ENCODE measurements at places on chromosomes 3 and 15.

DNA sequence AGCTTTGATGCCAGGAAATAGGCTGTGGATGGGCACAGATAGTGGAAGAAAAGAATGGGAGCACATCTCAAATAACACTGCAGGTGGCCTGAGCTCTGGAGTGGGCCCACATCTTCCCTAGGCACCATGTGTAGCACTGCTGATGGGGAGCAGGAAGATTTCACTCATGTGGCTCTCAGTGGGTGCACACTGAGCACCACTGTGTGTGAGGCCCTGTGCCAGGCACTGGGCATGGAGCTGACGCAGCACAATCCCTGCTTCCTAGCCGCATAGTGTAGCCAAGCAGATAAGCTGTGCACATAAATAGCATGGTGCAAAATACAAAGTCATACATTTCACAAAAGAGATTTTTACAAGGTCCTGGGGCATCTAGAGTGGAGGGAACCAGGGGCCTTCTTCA, 101.6 kb downstream of the MOBP start:
- no peak for DNase-seq

DNA sequence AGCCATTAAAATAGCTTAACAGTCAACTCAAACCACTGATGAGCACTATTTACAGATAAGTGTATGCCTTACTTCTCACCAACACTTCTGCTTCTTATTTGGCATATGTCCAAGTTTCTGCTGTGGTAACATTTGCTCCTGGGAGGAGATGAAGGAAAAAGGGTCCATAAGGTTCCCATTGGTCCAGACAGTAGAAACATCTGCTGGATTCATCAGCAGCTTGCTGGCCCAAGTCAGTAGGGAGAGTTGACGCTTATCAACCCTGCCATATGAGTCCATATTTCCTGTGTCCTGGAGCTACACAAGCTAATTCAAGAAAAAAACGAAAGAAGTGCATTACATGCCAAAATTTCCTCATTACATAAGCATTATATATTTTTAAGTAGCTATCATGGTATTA, 824.5 kb downstream of the CADM2 start:
- no peak for DNase-seq

- no peak for DNase-seq
Observed at GRCh38 chr3:26596335-26596734, 26.2 kb upstream of the LRRC3B start.

GRCh38 chr3:55512571-55513343, 25.7 kb upstream of the WNT5A start:
- no peak for DNase-seq

DNA sequence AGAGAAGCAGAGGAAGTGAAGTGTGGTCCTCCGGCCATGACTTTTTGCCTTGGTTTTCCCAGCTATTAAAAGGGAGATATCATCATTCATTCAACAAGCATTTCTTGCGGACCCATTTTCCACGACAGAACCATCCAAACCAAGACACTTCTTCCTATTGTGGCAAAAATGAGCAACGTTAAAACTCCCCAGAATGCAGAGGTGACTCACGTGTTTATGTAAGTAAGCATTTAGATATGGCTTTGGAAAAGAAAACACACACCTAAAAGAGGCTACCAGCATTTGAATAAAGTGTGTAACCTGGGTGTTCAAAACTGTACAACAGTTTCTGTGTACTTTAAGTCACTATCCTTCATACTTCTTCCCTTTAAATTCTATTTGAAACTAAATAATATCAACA, 181.3 kb downstream of the RORA start:
- no peak for DNase-seq

GRCh38 chr15:90872486-90873184, 4.2 kb downstream of the FURIN start:
- no peak for DNase-seq

DNA sequence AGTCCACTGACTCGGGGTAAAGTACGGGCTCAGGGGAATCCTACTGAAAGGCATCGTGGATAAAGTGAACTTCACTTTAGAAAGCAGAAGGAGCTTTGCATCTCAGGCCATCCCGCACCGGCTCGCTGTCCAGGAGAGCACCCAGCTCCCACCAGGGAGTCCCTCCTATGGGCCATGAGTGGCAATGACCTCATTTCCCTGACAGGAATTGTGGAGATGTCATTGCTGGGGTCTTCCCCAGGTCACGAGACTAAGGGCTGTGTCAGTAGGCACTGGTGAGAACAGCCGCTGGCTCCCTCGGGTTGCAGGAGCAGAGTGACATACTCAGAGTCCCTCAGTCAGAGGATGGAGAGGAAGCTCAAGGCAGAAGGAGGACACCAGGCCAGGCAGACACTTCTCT, 97.3 kb downstream of the XXYLT1 start:
- DNase-seq = no peak

- no peak for DNase-seq
Observed at GRCh38 chr15:60137711-60138396, 133.7 kb downstream of the FOXB1 start.

DNA sequence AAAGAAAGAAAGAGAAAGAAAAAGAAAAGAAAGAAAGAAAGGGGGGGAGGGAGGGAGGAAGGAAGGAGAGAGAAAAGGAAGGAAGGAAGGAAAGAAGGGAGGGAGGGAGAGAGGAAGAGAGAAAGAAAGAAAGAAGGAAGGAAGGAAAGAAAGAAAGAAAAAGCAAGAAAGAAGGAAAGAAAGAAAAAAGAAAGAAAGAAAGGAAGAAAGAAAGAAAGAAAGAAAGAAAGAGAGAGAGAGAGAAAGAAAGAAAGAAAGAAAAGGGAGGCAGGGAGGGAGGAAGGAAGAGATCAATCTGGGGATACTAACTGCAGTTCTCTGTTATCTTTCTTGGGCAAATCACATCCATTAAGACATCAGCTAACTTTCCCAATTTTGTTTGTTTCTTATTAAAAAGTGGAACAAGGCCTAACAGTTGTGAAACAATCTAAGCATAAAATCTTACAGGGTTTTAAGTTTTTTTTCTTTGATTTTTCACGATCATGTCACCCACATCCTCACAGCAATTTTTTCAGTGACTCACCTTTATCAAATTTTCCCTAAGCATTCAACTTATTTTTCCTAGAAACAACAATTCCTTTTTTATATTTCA, 36.8 kb downstream of the TBC1D2B start:
- DNase-seq = no peak

DNA sequence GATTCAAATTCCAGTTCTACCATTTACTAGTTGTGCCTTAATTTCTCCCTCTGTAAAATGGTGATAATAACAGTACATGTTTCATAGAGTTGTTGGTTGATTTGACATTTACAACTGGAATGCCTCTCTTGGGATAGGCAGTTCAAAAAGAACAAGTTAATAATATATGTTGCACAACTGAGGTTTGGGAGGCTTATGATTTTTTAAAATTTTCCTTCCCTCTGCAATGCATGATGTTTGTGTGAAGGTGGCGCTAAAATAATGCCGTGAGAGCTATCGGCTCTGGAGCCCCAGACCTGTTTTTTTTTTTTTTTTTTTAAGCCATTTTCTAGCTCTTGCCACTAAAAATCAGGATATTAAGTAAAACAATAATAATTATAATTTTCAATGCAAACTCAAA, 18.6 kb downstream of the DNAJB11 start:
- DNase-seq = no peak

DNA sequence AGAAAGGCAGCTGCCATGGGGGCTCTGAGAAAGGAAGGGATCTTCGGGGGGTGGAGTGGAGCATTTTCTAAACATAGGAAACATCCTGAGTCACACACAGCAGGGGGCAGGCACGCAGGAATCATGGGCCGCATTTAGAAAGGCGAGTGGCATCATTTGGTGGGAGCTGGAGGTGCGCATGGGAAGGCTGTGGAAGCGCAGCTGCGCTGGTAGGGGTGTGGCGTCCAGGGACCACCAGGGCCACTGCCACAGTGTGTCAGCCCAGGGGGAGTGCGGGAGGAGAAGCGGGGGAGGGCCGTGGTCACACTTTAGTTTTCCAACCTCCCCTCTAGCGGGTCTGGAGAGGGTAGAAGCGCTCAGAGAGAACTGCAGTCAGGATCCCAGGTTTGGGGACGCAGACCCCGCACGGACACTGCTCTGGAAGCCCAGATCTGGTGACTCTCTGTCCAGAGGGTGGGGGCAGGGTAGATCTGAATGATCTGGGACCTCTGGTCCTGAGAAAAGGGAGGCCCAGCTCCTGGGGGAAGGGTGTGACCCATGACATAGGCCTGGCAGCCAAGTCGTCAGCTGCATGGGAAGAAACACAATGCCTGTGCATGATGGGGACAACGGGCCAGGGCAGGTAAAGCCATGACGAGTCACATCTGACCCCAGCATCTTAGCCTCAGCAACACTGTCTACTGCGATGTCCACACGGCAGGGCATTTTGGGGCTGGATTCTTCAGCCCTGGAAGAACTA, 88.0 kb upstream of the IQSEC1 start:
- DNase-seq = no peak

DNA sequence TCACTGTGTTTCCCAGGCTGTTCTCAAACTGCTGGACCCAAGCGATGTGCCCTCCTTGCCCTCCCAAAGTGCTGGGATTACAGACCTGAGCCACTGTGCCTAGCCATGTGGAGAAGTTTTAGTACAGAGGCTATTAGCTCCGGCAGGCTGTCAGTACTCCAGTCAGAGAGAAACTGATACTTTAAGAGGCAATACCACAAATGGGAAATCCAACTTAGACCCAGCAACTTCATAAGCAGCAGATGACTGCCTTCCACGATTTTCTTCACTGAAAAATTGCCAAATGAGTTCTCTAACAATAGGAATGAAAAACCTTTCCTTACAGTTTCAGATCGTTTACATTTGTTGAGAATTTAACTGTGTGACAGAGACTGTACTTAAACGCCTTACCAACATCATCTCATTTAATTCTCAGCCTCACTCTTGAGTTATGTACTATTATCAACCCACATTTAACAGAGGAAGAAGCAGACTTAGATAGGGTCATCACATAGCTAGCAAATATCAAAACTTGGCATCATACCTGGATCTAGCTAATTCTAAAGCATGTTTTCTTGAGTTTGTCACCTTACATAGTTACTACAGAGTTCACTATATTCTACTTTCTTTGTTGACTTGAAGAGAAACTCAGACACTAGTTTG, 127.4 kb downstream of the TCF12 start:
- no peak for DNase-seq

DNA sequence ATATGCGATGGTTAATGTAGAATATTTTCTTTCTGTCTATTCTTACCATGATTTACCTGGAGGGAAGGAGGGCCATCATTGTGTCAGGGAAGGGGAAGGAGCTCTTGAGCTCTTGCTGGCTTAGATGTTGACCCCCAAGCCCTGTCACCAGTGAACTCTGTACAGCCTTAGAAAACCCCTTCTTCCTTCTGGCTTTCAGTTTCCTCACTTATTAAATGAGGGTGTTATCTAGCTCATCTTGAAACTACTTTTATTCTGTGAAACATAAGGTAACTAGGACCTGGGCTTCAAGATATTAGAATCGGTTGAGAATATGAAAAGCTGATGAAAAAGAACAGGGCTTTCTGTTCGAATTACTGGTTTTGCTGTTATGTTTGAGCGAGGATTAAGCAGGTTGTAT, 25.1 kb upstream of the UTS2B start:
- DNase-seq = no peak

DNA sequence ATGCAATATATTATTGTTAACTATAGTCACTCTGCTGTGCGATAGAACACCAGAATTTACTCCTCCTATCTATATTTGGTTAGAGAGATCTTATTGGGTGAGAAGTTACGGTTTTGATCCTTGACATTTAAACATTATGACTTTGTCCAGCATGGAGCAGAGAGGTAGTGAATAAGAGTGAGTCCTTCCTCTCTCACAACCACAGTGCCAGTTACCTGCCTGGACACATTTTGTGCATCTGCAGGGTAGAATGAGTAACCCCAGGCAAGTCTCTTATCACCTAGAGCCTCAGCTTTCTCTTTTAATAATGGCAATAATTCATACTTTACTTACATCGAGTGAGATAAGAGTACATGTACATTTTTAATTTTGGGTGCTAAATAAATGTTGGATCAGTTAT, 24.1 kb downstream of the KAT2B start:
- no peak for DNase-seq

DNA sequence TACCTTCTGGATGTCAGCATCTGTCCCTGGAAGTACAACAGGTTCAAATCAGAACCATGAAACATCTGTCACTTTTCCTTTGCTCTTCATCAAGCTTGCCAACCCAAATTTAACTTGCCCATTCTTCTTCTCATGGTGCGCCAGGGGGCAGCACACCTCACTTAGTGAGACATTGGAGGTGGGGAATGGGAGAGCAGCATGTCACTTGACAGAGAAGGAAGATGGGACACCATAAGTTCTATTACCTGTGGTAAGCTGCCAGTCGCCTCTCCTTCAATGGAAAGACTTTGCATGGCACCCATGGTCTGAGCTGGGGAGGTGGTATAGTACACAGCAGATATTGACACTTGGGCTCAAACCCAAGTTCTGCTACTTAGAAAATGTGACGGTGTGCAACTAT, 2.9 kb downstream of the SCN5A start:
- DNase-seq = no peak

GRCh38 chr15:41928637-41929620, 35.1 kb upstream of the SPTBN5 start:
- DNase-seq = no peak

- no peak for DNase-seq
Observed at GRCh38 chr3:187594272-187594671, 75.9 kb downstream of the SST start.

Data from anterior cingulate cortex (tissue), 58 donors.